Mammary epithelial cell (primary cell): ENCODE measurements at places on chromosomes 16 and 17. TPM values are rescaled to one million over a fixed set of nuclear protein-coding genes. Genes with fewer than 3 reads are reported as not detected.
A peak's percentile ranks its signal among the peaks of the same experiment; 100 is the strongest.

Gene ARHGDIG
- not detected for total RNA-seq

- peak; percentile 54 for DNase-seq
These were observed 53.9 kb upstream of the ERCC4 start for GRCh38 chr16:13866073-13866472.

DNA sequence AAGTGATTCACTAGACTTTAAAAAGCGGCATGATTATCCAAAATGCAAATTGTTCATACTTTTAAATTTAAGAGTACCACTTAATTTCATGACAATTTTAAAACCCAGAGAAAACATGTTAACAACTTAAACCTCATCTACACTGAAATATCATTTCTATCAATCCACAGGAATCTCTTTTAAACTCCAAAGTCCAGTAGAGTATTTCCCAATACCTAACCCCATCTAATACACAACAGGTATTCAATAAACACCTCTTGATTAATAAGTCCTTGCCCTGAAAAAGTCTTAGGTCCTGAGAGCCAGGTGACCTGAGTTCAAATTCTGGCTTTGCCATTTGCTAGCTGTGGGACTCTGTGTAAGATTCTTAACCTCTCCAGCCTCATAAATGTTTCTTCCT, 14.7 kb downstream of the CEP20 start:
- DNase-seq, result no peak

GRCh38 chr16:46896314-46896968, 12.3 kb downstream of the GPT2 start:
- DNase-seq, result no peak

Gene SEPTIN12
- not detected in 2 replicates for total RNA-seq

DNA sequence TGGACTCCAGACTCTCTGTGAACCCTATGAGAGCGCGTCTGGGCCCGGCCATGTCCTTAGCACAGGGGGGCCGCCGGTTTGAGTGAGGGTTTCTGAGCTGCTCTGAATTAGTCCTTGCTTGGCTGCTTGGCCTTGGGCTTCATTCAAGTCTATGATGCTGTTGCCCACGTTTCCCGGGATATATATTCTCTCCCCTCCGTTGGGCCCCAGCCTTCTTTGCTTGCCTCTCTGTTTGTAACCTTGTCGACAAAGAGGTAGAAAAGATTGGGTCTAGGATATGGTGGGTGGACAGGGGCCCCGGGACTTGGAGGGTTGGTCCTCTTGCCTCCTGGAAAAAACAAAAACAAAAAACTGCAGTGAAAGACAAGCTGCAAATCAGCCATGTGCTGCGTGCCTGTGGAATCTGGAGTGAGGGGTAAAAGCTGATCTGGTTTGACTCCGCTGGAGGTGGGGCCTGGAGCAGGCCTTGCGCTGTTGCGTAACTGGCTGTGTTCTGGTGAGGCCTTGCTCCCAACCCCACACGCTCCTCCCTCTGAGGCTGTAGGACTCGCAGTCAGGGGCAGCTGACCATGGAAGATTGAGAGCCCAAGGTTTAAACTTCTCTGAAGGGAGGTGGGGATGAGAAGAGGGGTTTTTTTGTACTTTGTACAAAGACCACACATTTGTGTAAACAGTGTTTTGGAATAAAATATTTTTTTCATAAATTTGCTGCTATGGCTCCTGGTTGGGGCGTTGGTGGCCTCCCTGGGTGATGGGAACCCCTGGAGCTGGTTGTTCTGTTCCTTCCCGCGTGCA, 23.1 kb downstream of the STAT5A start:
- DNase-seq, result no peak
